ENCODE measurements at places on chromosomes 7 and 10.

DNA sequence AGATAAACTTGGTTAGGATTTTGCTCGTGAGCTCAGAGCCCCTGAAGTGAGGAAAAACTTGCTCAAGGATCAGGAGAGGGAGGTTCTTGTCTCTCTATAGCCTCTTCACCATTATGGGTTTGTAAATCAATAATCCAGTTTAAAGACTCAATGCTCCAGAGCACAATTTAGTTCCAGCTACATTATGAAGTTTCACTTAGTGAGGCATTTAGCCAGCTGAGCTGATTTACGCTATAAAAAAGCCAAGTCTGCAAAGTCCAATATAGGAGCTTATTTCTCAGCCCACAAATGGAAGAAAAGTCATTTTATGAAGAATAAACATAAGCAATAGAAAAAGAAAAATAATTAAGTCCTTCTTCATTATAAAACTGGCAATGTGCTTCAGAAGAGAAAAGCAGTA lies 130.6 kb downstream of the STRA8 start:
- DNase-seq: no peak

GRCh38 chr10:9510626-9511025 lies 1456.1 kb downstream of the GATA3 start:
- DNase-seq: no peak

GRCh38 chr7:130912082-130912861 lies 178.3 kb upstream of the KLF14 start:
- DNase-seq: peak; percentile 76

GRCh38 chr7:117113871-117114270 lies 160.6 kb downstream of the ST7 start:
- DNase-seq: no peak

DNA sequence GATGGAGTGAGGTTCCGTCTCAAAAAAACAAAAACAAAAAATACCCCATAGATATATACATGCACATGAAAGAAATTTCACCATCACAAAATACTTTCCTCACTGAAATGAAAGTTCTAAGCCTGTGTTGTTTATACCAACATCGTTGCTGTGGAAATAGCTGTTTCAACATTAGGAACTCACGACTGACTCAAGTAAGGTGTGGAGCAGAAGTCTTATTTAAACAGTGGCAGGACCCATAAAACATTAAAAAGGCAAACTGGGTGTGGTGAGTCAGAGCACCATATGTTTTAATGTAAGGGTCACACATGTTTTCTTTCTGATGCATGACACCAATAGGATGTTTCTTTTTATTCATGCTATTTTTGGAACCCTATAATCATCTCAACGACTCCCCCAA lies 48.3 kb downstream of the BAIAP2L1 start:
- DNase-seq: peak; percentile 91

GRCh38 chr10:89120931-89121763 lies 86.0 kb downstream of the CH25H start:
- DNase-seq: no peak

DNA sequence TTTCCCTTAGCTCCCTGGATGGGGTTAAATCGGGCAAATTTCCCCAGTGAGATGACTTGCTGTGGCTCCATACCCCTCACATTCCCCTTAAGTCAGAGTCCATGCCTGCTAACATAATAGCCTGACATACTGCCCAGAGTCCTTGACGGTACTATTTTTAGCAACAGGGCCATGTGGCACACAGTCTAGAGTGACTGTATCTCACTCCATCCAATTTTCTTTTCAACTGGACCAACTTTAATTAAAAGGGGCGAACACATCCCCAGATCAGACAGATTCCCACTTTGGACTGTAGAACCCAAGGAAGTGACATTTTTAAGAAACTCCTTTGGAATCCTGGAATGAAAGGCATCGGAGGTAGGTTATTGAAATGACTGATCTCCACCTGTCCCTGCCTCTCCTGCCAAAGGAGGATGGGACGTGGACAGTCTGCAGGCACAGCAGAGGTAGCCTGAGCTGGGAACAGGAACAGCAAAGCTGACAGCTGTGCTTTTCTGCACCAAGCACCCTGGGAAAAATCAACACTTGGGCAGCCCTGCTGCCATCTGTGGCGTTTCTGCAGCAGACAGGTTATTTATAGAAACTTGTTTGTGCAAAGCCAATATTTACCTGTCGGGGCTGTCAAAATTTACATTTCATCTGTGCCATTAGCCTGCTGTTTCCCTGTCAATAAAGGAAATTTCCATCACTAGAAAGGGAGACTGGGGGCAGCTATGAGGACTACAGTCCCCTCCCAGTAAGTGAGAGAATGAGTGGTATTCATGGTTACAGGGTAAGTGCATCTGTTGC lies 221.5 kb upstream of the AOAH start:
- no peak for DNase-seq

GRCh38 chr10:105758209-105758998 lies 1117.3 kb downstream of the SORCS3 start:
- no peak for DNase-seq

GRCh38 chr10:126564326-126564888 lies 106.1 kb downstream of the C10orf90 start:
- DNase-seq: no peak

- DNase-seq: no peak
These were observed 157.9 kb downstream of the NXPH1 start for GRCh38 chr7:8591289-8591688.

- no peak for DNase-seq
These were observed 84.3 kb upstream of the SORCS3 start for GRCh38 chr10:104556831-104557230.
